ENCODE measurements at places on chromosomes 2 and 18.

DNA sequence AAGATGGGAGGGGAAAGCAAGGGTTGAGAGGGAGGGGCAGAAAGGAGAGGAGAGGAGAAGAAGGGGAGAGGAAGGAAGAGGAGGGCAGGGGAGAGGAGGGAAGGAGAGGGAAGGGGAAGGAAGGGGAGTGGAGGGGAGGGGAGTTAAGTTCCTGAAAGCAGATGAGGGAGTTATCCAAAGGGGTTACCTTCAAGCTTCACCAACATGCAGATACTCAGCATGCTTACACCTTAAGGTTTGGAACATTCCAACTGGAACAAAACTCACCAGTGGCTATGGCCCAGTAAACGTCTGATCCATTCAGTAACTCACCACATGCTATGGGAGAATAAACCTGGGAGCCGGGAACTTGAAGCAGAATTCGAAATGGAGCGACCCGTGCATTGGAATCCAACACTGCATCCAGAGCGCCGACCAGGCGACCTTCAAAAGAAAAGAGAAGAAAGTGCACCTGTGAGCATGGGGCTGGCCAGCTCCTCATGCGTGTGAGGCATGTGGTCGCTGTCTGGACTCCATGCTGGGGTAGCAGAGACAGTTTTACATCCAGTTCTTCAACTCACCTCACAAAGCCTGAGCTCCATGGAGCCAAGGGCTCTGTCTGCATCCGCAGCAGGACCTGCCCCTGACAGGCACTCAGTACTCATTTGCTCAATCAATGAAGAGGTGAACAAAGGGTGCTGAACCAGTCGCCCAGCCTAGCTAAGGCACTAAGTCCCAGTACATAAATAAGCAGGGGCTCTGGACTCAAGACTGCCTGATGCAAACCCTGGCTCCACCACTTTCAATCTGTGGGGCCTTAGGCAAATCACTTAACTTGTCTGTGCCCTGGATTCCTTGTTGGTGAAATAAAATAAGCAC is 61.0 kb downstream of the TBC1D8 start:
- no peak for DNase-seq

DNA sequence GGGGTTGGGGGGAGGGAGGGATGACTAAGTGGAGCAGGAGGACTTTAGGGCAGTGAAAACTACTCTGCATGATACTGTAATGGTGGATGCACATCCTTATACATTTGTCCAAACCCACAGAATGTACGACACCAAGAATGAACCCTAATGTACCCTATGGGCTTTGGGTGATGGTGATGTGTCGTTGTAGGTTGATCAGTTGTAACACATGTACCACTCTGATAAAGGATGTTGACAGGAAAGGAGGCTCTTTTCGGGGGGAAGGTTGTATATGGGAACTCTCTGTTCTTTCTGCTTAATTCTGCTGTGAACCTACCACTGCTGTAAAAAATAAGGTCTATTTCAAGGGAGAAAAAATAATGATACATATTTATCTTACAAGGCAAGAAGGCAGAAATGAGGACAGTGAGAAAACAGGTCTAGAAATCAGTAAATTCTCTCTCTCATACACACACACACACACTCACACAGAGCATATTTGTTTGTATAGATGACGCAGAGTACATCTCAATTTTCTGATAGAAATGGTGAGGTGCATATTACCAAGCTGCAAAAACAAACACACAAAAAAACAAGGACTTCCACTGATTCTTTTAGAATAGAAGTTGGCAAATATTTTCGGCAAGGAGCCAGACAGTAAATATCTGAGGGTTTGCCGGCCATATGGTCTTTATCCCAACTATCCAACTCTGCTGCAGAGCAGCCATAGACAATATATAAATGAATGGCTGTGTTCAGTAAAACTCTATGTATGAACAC is 20.2 kb downstream of the FAM124B start:
- no peak for DNase-seq

DNA sequence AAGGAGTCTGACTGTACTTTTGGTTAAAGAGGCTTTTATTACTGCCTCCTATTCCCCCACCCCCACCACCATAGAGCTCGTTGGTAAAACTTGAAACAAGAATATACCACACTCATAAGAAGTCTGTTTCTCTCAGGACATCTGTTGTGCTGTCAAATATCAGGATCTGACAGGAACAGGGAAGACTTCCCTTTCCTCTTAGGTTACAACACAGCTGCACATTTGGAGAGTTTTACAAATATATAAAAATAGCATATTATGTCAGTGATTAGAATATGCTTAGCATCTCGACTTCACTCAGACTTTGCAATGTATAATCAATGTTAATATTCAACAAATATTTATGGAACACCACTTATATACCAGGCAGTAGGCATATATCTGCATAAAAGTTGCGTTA is 439.6 kb upstream of the REG3G start:
- no peak for DNase-seq

DNA sequence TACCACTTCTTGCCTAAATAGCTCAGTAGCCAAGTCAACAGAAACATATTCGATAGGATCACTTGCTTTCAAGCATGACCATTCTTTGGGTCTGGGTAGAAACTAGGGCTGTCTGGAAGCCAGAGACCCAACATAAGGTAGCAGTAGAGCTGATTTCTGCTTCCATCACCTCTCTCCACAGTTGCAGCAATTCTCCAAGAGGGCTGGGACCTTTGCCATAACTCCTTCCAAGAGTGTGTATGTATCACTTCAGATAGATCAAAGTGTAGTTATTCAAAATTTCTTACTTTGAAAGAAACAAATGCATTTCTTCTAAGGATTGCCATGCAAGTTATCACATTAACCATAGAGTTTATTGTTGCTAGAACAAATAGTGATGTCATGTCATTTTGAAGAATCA is 172.0 kb upstream of the GALNT5 start:
- no peak for DNase-seq

GRCh38 chr2:65450393-65450792 is 18.0 kb upstream of the SPRED2 start:
- no peak for DNase-seq

DNA sequence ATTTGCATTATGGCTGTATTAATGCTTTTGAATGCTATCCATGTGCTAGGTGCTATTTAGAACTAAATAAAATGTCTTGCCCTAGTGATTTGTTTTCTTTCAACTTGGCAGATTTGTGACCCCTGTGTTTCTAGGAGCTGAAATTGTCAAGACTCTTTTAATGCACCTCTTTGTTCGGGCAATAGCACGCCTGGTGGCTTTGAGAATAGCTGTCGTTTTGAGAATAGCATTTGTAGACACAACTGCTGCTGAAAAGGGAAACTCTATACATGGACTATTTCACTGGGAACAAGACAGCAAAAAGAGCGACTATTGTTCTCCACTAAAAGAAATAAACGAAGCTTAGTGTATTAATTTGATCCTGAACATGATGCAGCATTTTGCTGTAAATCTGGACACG is 352.1 kb upstream of the ZNF521 start:
- DNase-seq = no peak

DNA sequence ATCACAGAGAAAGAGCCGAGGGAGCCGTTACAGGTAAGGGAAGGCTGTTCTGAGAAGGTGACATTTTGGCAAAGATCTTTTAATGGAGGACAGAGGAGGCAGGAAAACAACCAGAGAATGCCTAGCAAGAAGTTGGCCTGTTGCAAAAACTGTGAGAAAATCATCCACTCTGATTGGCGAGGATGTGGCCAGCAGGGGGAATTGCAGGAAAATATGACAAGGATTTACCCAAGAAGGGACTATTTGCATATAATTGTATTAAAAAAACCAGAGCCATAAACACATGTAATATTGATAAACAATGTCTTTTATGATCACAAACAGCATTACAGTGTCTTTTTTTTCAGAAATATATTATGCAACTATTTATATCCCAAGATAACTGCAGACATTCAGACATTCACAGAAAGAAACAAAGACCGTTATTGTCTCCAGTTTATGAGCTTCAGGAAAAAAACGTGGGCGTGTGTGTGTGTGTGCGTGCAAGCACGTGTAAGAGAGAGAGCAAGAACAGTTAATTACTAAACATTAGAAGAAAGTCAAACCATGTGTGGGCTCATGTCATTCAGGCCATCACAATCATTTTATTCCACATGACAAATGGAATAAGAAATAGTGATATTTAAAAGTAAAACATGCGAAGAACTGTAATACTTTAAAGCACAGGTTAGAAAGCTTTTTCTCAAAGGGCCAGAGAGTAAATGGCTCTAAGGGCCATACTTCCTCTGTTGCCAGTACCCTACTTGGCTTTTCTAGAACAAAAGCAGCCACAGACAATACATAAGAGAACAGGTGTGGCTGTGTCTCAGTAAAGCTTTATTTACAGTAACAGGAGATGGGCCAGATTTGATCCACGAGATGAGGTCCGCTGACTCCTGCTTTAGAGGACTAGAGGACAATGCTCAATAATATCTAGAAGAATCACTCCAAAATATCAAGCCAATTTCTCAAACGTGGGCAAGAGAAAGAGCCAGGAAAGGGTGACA is 324.1 kb downstream of the DLGAP1 start:
- DNase-seq = no peak

All from NCI-H2081 treated with DMSO at 0.1 percent for 48 hours (cell line).